ENCODE measurements at places on chromosomes 7 and 10. TPM values are rescaled to one million over a fixed set of nuclear protein-coding genes. Genes with fewer than 3 reads are reported as not detected.

ITIH5 gene
- total RNA-seq = not detected

PRKG1 gene
- 0.35 TPM for total RNA-seq

UMAD1 gene
- total RNA-seq = 12.3 TPM

DNA sequence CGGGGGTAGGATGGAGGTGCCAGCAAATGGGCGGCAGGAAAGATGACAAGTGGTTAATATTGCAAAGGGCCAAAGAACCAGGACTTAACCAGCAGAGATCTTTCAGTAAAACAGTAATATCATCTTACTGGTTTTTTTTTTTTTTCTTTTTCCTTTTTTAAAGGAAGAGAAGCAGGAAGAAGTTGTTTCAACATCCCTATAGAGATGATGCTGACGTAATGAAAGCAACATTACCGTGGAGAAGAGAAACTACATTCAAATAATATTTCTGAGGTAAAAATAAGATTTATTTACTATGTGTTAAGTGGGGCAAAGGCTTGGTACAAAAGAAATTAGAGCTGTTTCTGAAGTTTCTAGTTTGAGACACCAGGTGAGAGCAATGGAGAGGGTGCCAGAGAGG lies 11.0 kb downstream of the MINDY3 start:
- no peak for DNase-seq

- peak; percentile 54 for DNase-seq
Measured at GRCh38 chr10:132257271-132257670, 50.5 kb downstream of the STK32C start.

DNA sequence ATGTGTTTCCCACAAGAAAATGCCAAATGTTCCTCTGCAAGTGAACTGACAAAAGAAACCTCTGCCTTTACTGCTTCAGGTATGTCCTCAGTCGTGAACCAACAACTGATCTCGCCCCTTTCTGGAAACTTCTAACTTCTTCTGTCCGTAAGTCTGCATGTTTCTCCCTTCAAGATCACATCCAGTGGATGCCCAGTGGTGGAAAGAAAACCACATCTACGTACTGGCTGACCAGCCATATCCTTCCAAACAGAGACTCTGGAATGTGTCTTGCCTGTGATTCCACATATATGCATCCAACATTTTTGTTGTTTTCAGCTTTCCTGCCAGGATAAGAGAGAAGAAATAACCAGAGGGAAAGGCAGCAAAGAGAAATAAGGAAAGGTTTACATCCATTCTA lies 152.7 kb downstream of the GLI3 start:
- no peak for DNase-seq

- DNase-seq = no peak
Measured at GRCh38 chr7:47803025-47803424, 145.2 kb downstream of the PKD1L1 start.

DNA sequence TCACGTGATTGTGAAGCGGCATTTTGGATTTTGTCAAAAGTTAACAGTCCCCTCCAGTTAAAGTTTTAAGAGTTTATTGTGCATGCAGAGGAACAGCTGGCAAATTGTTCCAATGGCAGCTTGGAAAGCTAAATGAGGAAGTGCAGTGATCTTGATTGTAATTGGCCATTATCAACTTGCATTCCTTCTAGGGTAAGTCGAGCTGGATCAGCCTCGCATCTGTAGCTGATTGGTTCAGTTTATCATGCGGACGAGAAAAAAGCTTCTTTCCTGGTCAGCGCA lies 566 bp downstream of the ZNF789 start:
- DNase-seq = no peak

- no peak for DNase-seq
Measured at GRCh38 chr10:44004913-44005787, 356.5 kb upstream of the ZNF32 start.

DNA sequence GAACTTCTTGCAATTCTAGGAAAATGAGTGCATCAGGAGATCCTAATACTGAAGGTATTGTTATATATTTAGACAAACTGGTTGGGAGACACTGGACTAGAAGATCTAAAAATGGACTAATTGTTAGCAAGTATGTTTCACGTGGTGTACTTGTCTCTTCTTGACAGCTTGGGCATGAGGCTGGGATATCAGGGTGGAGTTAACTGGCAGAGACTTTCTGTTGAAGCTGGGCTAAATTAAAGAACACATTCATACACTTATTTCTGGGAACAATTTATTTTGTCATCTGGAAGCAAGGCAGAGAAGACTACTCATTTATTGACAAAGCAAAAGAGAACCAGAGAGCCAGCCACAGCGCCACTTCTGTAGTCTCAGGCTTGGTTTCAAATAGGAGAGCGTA lies 25.9 kb downstream of the TYW1 start:
- DNase-seq = no peak

GRCh38 chr7:111029141-111029572 lies 61.8 kb upstream of the LRRN3 start:
- no peak for DNase-seq

DNA sequence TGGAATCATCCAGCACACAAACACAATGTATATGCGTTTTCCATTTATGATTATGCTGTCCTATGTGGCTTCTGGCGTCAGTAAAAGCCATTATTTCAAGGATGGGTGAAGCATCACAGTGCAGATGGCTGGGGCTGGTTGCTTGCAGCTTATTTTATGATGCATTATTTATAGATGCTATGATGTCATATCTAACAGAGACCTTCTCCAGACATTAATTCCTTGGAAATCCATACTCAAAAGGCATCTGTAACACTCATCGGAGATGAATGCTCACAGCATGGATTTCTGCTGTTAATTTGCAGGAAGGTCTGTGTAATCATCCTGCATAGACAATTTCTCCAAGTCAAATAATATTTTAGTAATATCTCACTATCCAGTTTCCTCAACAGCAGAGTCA lies 7.2 kb downstream of the RGS10 start:
- no peak for DNase-seq
